ENCODE measurements at places on chromosomes 5 and 9. TPM values are rescaled to one million over a fixed set of nuclear protein-coding genes. Genes with fewer than 3 reads are reported as not detected.
A peak's percentile ranks its signal among the peaks of the same experiment; 100 is the strongest.

DNA sequence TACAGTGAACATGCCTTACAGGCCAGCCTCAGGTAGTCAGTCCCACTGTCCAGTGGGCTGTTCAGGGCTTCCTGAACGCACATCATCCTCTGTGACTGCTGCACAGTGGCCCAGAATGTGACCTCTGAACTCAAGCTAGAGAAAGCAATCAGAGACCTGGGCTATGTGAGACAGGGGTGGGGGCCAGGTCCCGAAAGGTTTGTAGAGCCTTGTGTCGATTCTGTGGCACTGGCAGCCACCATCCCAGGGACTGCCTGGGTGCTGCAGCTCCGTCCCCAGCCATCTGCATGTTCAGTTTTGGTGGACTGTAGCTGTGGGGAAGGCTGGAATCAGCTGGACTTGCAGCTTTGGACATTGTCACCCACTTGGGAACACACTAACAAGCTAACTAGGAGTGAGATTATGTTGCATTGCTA lies 47.7 kb downstream of the MVB12B start:
- no peaks in the 10 kb centered on the region for H3K27me3 ChIP-seq
- DNase-seq, result no peak
- H3K4me3 ChIP-seq, result no peak overlapping the region
- H3K36me3 ChIP-seq, result no peaks in the 10 kb centered on the region

Gene ELAVL2
- 1.1 TPM for total RNA-seq

Gene CDC42SE2
- 39.4 TPM for total RNA-seq

Gene TMEFF1
- total RNA-seq, result 0.32 TPM

- no peaks in the 10 kb centered on the region for H3K4me1 ChIP-seq
- H3K36me3 ChIP-seq, result no peaks in the 10 kb centered on the region
- DNase-seq, result no peak
- H3K27me3 ChIP-seq, result no peaks in the 10 kb centered on the region
These were observed 80.7 kb downstream of the C9orf152 start for GRCh38 chr9:110126986-110127864.

DNA sequence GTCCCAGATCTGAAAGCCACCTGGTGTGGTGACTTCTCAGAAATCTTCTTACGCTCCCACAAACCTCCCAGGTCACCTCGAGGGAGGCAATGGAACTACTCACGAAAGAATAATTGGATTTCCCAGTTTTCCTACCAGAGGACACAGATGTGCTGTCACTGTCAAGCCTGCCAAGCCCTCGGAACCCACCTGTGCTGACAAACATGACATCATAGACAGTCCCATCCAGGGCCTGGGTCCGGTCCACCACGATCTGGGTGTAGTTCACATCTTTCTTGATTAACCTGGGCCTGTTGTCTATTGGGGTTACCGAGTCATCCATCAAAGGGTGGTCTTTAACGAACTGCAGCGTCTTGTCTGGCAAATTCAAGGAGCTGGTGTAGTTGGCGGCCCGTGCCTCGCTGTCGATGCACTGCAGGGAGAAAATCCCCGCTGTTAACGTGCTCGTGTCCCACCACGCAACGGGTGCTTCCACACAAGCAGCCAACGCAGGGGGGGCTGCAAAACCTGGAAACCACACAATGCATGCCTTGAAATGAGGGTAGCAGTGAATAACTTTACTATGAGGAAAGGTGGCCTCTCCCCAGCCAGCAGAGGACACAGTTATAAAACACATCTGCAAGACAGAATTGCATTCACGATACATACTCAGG lies 69.0 kb downstream of the SECISBP2 start:
- peak overlapping the region; percentile 84 for H3K27ac ChIP-seq
- H3K36me3 ChIP-seq, result no peaks in the 10 kb centered on the region
- H3K4me1 ChIP-seq, result no peaks in the 10 kb centered on the region
- DNase-seq, result peak; percentile 22

GRCh38 chr5:95384485-95385213 lies 6.5 kb upstream of the FAM81B start:
- H3K36me3 ChIP-seq, result no peaks in the 10 kb centered on the region
- H3K4me3 ChIP-seq, result no peak overlapping the region
- H3K4me1 ChIP-seq, result no peaks in the 10 kb centered on the region

Gene CD72
- 3.6 TPM for total RNA-seq

GRCh38 chr5:75460532-75460931 lies 50.9 kb downstream of the CERT1 start:
- no peaks in the 10 kb centered on the region for H3K4me1 ChIP-seq
- no peak overlapping the region for H3K27ac ChIP-seq
- no peak for DNase-seq
- H3K36me3 ChIP-seq, result no peaks in the 10 kb centered on the region

GRCh38 chr5:78727786-78728761 lies 79.5 kb upstream of the LHFPL2 start:
- DNase-seq, result no peak
- no peak overlapping the region for H3K4me3 ChIP-seq
- no peaks in the 10 kb centered on the region for H3K36me3 ChIP-seq
- no peaks in the 10 kb centered on the region for H3K4me1 ChIP-seq

DNA sequence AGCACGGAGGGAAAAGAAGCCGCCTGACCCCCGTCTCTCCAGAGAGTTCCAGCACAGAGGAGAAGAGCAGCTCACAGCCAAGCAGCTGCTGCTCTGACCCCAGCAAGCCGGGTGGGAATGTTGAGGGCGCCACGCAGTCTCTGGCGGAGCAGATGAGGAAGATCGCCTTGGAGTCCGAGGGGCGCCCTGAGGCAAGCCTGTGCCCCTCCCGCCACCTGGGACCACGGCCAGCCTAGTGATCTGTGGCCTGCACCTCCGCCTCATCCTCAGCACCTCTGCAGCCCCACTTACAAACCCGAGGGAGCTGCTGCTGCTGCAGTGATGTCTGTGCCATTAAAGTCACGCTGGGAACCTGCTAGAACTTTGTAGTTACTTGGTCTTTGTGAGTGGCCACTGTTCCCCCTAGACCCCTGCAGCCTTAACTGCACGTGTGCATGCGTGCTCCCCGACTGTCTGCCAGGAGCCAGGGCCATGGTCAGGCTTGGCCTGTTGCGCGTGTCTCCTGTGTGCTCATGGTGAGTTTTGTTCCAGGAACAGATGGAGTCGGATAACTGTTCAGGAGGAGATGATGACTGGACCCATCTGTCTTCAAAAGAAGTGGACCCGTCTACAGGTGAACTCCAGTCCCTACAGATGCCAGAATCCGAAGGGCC lies 12.5 kb downstream of the SQSTM1 start:
- H3K4me3 ChIP-seq, result no peak overlapping the region
- H3K27me3 ChIP-seq, result no peaks in the 10 kb centered on the region
- no peaks in the 10 kb centered on the region for H3K4me1 ChIP-seq
- DNase-seq, result no peak
- H3K27ac ChIP-seq, result peak overlapping the region; percentile 26

DNA sequence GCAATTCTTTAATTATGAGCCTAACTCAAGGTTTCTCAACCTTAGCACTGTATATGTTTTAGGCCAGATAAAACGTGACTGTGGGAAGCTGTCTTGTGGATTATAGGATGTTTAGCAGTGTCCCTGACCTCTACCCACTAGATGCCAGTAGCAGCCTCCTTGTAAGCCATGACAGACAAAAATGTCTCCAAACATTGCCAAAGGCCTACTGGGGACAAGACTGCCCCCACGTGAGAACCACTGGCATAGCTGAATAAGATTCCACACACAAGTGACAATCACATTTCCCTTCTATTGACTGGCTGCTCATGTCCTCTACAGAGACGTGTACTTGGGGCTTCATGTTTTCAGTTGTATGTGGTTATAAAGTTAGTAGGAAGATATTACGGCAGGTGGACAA lies 55.4 kb downstream of the GOLM1 start:
- H3K36me3 ChIP-seq, result no peaks in the 10 kb centered on the region
- H3K4me1 ChIP-seq, result no peaks in the 10 kb centered on the region
- no peak overlapping the region for H3K27ac ChIP-seq
- no peak overlapping the region for H3K4me3 ChIP-seq
- no peak for DNase-seq

- no peaks in the 10 kb centered on the region for H3K27me3 ChIP-seq
- H3K27ac ChIP-seq, result no peak overlapping the region
- H3K4me3 ChIP-seq, result no peak overlapping the region
- no peaks in the 10 kb centered on the region for H3K36me3 ChIP-seq
- DNase-seq, result no peak
These were observed 556.6 kb downstream of the TLE1 start for GRCh38 chr9:81132796-81133195.

- no peak overlapping the region for H3K27ac ChIP-seq
- peaks cover 6% of the 10 kb centered on the region for H3K4me1 ChIP-seq
- no peaks in the 10 kb centered on the region for H3K36me3 ChIP-seq
- no peak for DNase-seq
- no peak overlapping the region for H3K4me3 ChIP-seq
These were observed 1.1 kb upstream of the SEMA4D start for GRCh38 chr9:89498852-89499480.

DNA sequence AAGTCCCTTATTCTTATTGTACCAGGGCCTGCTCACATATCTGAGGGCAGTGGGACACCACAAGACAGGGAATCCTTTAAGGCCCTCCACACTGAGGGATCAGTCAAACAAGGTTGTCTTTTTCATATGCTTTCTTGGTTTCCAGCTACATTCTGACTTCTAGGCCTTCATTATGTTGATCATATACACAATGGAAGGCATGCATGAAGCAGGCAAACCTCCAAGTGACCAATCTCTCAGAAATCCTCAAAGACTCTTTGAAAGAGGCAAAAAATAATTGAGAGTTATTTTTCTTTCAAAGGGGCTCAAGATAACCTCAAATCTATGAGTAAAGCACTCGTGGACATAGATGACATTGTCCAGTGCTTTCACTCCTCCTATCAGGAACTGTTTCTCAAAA lies 1195.9 kb upstream of the ACO1 start:
- no peaks in the 10 kb centered on the region for H3K4me1 ChIP-seq
- H3K27ac ChIP-seq, result no peak overlapping the region
- H3K27me3 ChIP-seq, result no peaks in the 10 kb centered on the region
- H3K36me3 ChIP-seq, result no peaks in the 10 kb centered on the region
- no peak for DNase-seq

GRCh38 chr9:109283012-109283411 lies 37.8 kb downstream of the EPB41L4B start:
- H3K4me3 ChIP-seq, result no peak overlapping the region
- H3K27ac ChIP-seq, result no peak overlapping the region
- no peaks in the 10 kb centered on the region for H3K27me3 ChIP-seq

Gene REXO4
- 20.5 TPM for total RNA-seq

DNA sequence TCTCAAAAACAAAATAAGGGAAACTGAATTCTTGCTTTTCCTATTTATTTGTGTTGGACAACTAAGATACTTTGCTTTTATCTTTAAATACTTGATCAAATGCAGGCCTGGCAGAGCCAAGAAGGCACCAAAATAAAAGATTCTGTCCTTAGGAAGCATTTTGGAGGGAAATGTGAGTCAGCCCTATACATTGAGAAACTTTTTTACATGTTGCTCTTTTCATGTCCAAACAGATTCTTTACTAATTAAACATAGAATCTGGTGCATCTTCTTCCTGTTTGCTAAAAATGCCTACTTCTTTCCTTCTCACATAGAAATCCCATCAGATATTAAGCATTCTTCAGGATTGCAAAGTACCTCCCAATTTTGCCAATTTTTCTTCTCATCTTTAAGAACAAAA lies 1160.4 kb downstream of the EFNA5 start:
- no peak for DNase-seq
- no peaks in the 10 kb centered on the region for H3K4me1 ChIP-seq
- H3K27me3 ChIP-seq, result no peaks in the 10 kb centered on the region
- no peak overlapping the region for H3K27ac ChIP-seq

Gene AOPEP
- total RNA-seq, result 87.5 TPM

Gene FOXD4L5
- not detected for total RNA-seq

DNA sequence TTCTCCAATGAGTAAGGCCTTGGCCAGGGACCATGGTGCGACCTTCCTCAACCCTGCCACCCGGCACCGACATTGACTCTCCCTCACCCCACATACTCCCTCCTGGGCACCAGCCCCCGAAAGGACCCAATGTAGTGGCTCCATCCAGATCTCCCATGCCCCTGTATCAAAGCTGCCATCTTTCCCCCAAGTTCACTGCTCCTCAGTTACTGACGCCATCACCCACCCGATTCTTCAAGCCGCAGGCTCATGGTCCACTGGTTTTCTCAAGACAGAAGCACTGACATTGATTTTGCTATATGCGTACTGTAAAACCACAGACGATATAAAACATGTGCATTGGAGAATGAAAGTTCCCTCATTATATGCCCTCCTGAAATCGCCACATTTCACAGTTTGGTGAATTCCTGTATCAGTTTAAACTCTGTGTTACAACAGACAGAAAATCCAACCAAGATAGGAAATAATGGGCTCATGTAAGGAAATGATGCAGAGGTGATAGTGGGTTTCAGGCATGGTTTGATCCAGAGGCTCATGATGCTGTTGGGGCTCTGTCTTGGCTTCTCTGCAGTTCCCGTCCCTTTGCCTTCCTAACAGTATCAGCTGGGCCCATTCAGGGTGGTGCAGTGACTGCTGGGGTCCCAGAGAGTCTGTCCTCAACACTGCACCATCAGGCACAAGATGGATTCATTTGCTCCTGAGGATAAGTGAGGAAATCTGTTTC lies 207.3 kb upstream of the IER5L start:
- DNase-seq, result peak; percentile 50
- H3K27ac ChIP-seq, result peak overlapping the region; percentile 2
- peaks cover 8% of the 10 kb centered on the region for H3K4me1 ChIP-seq
- no peaks in the 10 kb centered on the region for H3K27me3 ChIP-seq

GRCh38 chr5:180155365-180155926 lies 53.6 kb downstream of the RASGEF1C start:
- no peak overlapping the region for H3K4me3 ChIP-seq
- H3K4me1 ChIP-seq, result no peaks in the 10 kb centered on the region
- no peak overlapping the region for H3K27ac ChIP-seq
- no peaks in the 10 kb centered on the region for H3K27me3 ChIP-seq
- H3K36me3 ChIP-seq, result no peaks in the 10 kb centered on the region

GRCh38 chr9:131477367-131477766 lies 25.4 kb upstream of the POMT1 start:
- peaks cover 2% of the 10 kb centered on the region for H3K4me1 ChIP-seq
- no peak overlapping the region for H3K4me3 ChIP-seq
- no peaks in the 10 kb centered on the region for H3K27me3 ChIP-seq
- DNase-seq, result no peak
- peaks cover 9% of the 10 kb centered on the region for H3K36me3 ChIP-seq
- peak overlapping the region; percentile 43 for H3K27ac ChIP-seq

Gene MARCOL
- total RNA-seq, result not detected

DNA sequence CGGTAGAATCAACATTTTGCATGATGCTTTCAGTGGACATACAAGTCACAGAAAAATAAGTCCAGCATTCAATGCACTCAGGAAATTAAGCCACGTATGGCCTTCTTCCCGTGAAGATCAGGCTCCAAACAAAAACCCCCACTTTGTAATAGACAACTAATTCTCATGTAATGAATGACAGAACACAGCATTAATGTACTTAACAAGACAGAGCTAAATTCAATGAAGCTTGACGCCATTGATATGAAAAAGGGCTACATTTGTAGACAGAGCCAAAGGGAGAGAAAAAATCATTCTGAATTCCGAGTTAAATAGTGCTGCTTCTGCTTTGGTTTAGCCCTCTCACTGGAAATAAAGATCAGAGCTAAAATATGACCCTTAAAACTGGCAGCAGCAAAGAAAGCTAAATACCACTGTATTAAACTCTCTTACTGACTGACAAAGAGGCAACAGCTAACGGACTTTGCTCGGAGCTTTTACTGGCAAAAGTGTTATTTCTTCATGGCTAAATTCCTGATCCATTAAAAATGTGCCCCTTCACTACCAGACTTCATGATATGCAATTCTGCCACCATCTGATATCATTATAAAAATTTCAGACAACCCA lies 250.5 kb downstream of the BNC2 start:
- no peak overlapping the region for H3K27ac ChIP-seq
- H3K4me1 ChIP-seq, result no peaks in the 10 kb centered on the region
- DNase-seq, result no peak

- no peak overlapping the region for H3K27ac ChIP-seq
- DNase-seq, result no peak
- peaks cover 4% of the 10 kb centered on the region for H3K4me1 ChIP-seq
- H3K27me3 ChIP-seq, result peaks cover 3% of the 10 kb centered on the region
- no peak overlapping the region for H3K4me3 ChIP-seq
These were observed 3.9 kb downstream of the GPRIN1 start for GRCh38 chr5:176606032-176606431.

Data from breast epithelium (tissue), 4 donors.